ENCODE measurements at places on chromosomes 16 and 17.

DNA sequence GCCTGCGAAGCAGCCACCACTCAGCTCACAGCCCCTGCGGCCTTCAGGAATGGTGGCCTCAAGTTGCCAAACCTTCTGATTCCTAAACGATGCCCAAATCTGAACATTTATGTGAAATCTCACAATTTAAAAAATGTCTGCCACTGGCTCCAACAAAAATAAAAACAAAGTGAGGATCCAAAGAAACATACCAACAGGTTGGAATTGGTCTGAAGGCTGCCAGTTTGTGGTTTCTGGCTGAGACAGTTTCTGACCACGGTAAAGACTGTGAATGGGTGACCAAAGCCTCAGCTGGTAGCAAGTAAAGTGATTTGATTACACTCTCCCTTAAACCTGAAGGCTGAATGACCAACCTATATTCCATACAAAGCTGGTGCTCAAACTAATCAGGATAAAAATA is 24.9 kb downstream of the LITAFD start:
- no peak for DNase-seq

GRCh38 chr16:80981103-80981502 is 25.6 kb downstream of the CMC2 start:
- no peak for DNase-seq

- DNase-seq, result no peak
Measured at GRCh38 chr17:8806926-8807550, 7.9 kb upstream of the MFSD6L start.

DNA sequence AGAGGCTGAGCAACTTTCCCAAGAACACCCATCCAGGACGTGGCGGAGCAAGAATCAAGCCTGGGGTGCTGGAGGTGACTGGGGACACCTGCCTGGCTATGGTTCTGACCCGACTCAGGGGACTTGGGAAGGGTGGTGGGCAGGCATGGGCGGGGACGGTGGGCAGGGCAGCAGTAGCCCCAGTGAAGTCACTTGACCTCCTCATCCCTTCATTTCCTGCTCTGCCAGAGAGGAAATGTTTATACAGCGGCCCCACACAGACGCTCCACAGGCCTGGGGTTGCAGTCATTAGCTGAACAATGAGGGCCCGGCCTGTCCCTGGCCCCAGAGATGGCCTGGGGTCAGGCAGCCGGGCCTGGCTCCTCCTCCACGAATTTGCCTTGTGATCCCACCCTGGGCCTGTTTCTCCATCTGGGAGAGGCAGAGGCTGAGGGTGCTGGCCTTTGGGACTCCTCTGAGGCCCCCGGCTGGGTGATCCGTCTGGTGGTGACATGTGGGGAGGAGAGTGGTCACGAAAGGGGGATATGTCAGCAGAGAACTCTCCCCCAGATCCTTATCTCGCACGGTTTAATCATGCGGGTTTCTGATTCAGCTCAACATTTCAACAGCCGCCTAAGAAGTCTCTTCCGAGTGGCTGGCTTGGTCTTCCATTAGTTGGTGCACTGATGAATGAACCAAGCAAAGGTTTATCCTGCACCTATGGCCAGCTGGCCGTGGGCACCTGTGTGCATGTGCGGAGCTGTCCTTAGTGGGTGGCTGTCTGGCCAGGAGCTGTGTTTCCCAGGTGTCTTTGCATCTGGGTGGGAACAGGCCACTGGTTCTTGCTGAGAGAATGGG is 175.9 kb downstream of the IRF8 start:
- no peak for DNase-seq

GRCh38 chr17:48515925-48516900 is 14.6 kb downstream of the HOXB1 start:
- no peak for DNase-seq

DNA sequence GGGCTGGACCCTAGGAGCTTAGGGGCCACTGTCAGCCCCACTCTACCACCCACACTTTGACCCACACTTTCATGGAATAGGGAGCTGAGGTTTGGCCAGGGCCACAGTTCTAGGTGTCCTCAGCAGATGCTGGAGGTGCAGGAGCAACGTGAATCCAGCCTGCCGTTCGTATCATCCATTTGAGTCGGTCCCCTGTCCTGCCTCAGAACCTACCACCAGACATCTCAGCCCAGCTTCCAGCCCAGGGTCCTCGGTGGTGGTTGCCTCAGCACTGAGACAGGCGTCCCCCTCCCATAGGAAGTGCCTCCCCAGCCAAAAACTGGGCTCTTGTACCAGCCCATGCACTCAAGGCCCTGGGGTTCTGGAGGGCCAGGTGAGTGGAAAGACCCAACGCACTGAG is 359 bp upstream of the ITGAE start:
- no peak for DNase-seq

DNA sequence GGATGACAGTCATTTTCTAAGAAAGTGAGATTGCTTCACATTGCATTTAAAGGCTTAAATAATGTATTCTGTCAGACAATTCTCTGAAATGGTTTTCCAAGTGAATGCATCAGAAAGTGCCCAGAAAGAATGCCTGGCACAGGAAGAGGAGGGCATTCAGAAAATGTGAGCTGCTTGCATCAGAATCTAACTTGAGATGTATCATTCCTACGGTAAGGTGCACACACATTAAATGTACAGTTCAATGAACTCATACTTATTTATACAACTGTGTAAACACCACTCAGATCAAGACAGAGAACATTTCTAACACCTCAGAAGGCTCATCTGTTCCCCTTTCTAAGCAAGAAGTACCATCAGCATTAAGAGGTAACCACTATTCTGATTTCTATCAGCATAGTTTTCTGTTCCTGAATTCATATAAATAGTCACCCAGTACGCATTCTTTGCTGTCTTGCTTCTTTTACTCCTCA is 638.0 kb downstream of the MAF start:
- DNase-seq, result no peak

DNA sequence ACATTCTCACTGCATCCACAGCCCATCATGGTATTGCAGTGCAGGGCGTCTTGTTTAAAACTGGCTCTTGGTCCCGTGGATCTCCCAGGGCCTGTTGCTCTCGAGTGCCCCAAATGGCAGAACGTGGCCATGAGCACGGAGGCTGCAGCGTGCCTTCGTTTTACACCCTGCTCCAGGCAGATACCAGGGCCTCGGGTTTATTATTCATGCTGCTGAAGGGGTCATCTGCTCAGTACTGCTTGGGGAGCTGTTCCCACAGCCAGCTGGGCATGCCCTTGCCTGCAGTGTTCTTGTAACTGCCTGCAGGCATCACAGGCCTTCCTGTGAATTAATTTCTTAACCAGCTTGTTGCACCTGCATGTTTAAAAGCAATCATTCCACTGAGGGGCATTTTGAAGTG is 129.7 kb upstream of the CHMP6 start:
- DNase-seq, result peak; percentile 68

GRCh38 chr17:45976391-45976754 is 22.7 kb upstream of the STH start:
- no peak for DNase-seq

DNA sequence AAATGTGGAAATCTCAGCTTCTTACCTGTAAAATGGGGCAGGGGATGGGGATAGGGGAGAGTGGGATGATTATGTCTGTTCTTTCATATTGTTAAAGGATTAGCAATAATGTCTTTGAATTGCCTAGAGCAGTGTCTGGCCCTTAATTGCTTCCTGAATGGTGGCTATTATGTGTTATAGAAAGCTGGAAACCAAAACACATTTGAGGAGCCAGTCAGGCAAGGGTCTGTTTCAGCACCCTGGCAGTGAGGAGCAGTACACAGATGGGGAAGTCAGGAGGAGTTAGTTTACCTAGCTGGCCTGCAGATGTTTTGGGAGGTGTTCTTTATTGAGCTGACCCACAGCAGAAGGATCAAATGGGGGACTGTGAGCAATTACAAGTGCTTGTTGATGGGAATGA is 63.0 kb downstream of the NUP93 start:
- DNase-seq, result no peak

DNA sequence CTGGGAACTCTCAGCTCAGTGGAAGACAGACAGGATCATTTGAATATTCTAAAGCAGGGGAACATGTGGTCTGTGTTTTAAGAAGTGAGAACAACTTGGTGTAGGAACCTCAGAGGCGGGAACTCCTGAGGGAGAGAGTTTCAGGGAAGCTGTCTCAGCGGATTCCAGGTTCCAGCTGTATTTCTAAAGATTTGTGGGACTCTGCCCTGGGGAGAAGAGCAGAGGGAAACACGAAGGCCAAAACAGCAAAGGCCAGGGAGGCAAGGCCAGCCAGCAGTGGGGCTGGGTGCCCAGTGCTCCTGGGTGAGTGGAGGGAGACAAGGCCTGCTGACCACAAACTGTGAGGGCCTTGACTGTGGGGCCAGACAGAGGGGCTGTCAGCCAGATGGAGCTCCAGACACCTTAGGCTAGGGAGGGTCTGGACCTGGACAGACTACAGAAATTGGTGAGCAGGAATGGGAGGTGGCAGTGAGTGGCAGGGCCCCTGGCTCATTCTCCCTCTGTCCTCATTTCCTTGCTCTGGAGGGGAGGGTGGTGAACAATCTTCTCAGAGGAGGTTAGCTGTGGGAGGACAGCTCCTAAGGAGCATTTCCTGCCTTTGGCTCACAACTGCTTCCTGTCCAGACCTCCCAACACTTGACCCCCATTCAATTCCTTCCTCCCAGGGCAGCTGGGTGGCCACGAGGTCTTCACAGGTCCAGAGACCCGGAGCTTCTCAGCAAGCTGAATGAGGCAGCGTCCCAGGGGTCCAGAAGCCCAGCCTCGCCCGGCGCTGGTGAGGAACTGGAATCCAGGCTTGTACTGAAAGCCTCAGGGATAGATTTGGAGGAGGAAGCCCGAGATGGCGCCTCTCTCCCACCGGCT is 21.0 kb upstream of the FZD2 start:
- no peak for DNase-seq

DNA sequence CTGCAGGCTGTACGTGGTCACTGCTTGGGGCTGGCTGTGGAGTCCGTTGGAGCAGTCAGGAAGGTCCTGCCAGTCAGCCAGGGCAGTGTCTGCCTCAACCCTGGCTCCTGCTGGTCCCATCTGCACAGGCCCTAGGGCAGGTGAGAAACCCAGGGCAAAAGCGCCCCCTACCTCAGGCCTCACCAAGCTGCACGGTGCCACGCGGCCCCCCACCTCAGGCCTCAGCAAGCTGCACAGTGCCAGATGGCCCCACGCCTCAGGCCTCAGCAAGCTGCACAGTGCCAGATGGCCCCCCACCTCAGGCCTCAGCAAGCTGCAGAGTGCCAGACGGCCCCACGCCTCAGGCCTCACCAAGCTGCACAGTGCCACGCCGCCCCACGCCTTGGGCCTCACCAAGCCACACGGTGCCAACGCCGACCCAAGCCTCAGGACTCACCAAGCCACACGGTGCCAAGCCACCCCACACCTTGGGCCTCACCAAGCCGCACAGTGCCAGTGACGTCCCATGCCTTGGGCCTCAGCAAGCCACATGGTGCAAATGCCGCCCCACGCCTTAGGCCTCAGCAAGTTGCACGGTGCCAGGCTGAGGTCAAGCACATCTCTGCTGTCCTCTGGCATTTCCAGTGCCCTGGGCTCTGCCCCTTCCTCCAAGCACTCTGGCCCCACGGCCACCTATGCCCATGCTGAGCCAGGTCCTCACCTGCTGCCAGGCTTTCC is 5.5 kb downstream of the TMEM204 start:
- peak; percentile 21 for DNase-seq

- no peak for DNase-seq
Measured at GRCh38 chr16:89112377-89113151, 18.9 kb downstream of the ACSF3 start.

DNA sequence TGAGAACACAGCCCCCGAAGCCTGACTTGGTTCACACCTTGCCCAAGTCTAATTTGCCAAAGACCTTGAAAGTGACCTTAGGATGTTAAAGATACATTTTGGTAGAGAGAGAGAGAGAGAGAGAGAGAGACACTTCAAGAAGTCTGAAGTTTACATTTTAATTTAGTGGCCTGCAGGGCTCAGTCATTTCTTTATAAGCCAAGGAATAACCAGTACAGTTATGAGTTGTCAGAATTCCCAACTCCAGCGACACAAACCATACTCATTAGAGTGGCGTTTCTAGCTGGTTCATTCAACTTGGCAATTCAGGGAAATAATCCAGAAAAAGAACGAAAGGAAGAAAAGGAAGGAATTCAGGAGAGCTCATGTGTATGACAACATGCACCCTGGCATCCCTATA is 204.1 kb downstream of the CCDC182 start:
- DNase-seq, result no peak

DNA sequence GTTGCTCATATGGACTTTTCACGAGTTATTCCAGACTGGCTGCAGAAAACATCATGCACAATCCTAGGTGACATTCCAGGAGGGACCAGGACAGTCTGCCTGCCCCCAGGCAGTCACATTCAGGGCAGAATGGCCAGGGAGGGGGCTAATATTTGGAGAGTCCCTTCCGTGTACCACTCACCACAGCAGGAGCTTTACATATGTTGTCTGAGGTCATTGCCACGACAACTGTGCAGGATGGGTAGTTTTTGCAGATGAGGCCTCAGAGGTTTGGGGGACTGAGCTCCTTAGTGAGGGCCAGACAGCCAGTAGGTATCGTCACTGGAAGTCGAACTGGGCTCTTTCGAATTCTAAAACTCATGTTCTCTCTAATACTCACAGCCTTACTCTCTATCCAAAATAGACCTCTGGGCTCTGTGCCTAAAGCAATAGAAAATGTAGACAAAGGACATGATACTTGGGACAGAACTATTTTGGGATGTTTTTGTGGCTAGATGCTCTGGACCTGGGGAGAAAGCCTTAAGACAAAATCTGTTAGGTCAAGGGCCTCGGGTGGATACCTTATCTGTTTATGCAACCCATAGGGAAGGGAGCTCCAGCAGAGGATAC is 338.5 kb downstream of the MAF start:
- DNase-seq, result no peak

DNA sequence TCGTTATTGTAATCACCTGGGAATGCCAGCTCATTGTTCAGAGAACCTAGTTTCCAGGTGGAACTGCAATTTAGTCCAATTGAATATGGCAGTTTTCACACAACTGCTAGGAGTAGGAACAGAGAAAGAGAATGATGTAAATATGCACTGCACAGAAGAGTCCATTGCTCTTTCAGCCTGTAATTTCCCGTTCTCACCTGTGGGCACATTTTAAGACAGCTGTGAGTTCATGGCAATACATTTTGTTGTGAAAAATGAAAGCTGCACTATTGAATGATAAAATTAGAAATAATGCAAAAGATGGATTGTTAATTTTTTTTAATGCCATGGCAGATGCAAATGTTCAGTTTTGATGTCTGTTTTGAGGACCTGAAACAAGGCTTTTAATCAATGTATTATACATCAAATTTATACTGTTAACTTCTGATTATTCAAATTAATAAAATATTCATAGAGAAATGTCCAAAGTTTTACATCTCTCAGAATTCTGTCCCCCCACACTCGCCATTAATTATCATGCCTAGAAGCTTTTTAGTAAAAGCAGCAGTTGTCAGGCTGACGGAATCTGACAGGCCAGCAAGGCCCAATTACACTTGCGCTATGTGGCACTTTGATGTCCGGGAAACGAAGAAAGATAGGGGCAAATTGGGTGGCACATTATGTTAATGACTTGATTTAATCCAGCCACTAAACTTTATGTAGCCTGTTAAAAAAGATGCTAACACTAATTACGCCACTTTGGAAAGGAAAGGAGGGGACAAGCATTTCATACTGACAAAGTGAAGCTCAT is 72.2 kb downstream of the RPGRIP1L start:
- DNase-seq, result no peak

Data from activated naive CD4-positive, alpha-beta T cell treated with Interleukin-2 at 50 U/mL for 16 hours (primary cell).